Cardiac ventricle fibroblast (primary cell): ENCODE measurements at places on chromosomes 2 and 18. TPM values are rescaled to one million over a fixed set of nuclear protein-coding genes. Genes with fewer than 3 reads are reported as not detected.

C18orf54 gene
- 1.9 and 2.2 TPM in 2 replicates for total RNA-seq

C2orf66 gene
- total RNA-seq: 0.20 and 0.56 TPM in 2 replicates

RNU2-63P gene
- not detected in 2 replicates for total RNA-seq

GCG gene
- total RNA-seq: not detected in 2 replicates

CABLES1 gene
- 8.8 and 9.4 TPM in 2 replicates for total RNA-seq

BCS1L gene
- total RNA-seq: 17.4 and 21.4 TPM in 2 replicates

AQP12B gene
- total RNA-seq: not detected in 2 replicates

RTN4 gene
- total RNA-seq: 169 and 203 TPM in 2 replicates
